ENCODE measurements at places on chromosomes 11 and 22. TPM values are rescaled to one million over a fixed set of nuclear protein-coding genes. Genes with fewer than 3 reads are reported as not detected.

Gene UPK3A
- total RNA-seq = not detected

Gene ANKK1
- total RNA-seq = not detected

Gene HYLS1
- total RNA-seq = 14.0 TPM

GRCh38 chr11:19907008-19907579 is 194.5 kb downstream of the NAV2 start:
- DNase-seq = no peak

- no peak for DNase-seq
These were observed 48.8 kb downstream of the TRIM44 start for GRCh38 chr11:35711173-35711910.

GRCh38 chr11:34650528-34650927 is 29.6 kb downstream of the EHF start:
- DNase-seq = peak; percentile 77

DNA sequence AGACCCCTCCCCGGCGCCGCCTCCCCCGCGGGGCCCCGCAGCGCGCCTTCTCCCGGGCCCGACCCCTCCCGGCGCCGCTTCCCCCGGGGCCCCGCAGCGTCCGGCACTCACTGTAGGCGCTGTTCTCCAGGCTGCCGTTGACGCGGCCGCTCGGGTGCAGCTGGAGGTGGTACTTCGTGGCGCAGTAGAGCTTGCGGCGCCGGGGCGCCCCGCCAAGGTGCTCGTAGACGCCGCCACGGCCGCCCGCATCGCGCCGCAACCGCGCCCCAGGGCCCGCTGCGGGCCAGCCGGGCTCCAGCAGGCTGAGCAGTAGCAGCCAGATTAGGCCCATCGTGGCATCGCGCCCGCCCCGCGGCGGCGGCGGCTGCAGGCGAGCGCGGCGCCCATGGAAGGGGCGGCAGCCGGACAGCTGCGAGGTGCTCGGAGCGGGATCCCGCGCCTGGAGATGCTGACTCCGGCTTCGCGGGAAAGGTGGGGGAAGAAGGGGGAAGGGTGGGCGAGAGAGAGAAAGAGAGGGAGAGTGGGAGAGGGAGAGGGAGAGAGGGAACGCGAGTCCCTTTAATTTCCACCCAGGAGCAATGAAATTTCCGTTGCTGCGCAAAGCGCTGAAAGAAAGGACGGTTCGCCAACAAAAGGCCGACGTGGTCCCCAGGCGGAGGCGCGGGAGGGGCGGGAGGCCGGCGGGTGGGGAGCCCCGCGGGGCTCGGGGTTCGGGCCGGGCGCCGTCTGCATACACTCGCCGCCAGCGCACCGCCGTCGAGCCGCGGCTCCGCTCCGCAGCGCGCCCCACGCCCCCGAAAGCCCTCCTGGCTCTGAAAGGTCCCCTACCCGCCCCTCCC is at the start of gene FGF3:
TSS of gene FGF3 (minus strand) at position 814 of the 839 bp plus-strand sequence. CDS start at position 331, 483 bp downstream.
- DNase-seq = no peak

- DNase-seq = no peak
These were observed 104.3 kb downstream of the ST3GAL4 start for GRCh38 chr11:126459691-126460281.

- DNase-seq = no peak
These were observed 33.3 kb downstream of the P4HA3 start for GRCh38 chr11:74278103-74278502.
